Ovary (tissue), 10 donors: ENCODE measurements at places on chromosomes 13 and 19. TPM values are rescaled to one million over a fixed set of nuclear protein-coding genes. Genes with fewer than 3 reads are reported as not detected.

Gene MYBPC2
- total RNA-seq = not detected

Gene SOHLH2
- total RNA-seq = not detected

Gene CEACAM8
- total RNA-seq = not detected

Gene SIRT2
- 55.7 TPM for total RNA-seq

Gene PDE4C
- 1.1 TPM for total RNA-seq

- H3K4me3 ChIP-seq = no peak overlapping the region
- DNase-seq = peak; percentile 45
- no peak overlapping the region for H3K27ac ChIP-seq
- no peaks in the 10 kb centered on the region for H3K36me3 ChIP-seq
- H3K4me1 ChIP-seq = peaks cover 33% of the 10 kb centered on the region
Observed at GRCh38 chr19:6060600-6061375, 49.5 kb downstream of the RFX2 start.

GRCh38 chr19:16316506-16316882 lies 8.1 kb upstream of the KLF2 start:
- H3K4me1 ChIP-seq = peaks cover 11% of the 10 kb centered on the region
- no peak overlapping the region for H3K27ac ChIP-seq
- H3K4me3 ChIP-seq = no peak overlapping the region
- no peaks in the 10 kb centered on the region for H3K36me3 ChIP-seq

DNA sequence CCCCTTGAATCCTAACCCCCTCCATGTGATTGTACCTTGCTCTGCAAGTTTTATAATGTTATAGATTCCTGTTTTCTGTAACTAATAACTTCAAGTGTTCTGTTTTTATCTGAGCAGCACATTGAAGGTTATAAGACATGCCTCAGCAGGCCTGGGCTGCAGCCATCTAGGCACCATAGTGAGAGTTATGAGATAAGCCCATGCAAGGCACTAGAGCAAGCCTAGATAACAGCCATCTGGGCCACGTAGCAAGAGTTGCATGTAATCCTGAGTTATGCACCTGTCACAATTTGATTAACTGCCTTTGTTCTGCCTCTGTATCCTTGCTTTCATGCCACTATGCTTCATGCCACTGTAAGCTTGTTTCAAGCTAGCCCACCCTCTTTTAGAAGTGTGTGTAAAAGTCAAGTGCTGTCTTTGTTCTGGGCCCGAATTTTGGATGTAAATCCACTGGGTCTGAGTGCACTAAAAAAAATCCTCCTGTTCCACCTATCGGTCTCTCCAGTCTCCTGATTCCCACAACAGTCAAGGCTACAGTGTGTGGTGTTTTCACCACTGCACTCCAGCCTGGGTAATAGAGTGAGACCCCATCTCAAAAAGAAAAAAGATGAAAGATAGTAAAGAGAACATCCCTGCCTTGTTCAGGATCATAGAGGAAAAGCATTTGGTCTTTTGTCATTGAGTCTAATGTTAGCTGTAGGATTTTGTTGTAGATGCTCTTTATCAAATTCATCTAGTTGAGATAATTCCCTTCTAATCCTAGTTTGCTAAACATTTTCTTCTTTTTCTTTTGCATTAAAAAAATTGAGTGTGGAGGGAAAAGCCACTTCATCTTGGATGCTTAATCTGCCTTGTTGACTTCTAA lies 16.0 kb upstream of the KBTBD6 start:
- no peaks in the 10 kb centered on the region for H3K4me1 ChIP-seq
- no peak overlapping the region for H3K4me3 ChIP-seq
- H3K36me3 ChIP-seq = no peaks in the 10 kb centered on the region
- H3K27me3 ChIP-seq = no peaks in the 10 kb centered on the region

DNA sequence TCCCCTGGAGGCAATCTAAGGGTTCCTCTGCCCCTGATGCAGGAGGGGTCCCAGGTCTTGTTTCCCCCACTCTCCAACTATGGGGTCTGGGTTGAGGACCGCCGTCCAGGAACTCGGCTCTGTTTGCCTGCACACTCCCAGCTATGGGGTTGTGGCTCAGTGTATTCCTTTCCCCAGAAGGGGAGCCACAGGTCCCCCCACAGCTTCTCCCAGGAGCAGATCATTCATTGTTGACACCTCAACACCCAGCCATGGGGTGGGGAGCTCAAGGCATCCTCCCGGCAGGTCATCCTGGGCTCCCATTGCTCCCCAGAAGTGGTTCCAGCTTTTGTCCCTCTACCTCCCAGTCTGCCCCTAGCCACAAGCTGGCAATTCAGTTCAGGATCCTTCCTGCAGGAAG lies 975 bp downstream of the ZNF358 start:
- no peaks in the 10 kb centered on the region for H3K27me3 ChIP-seq
- H3K36me3 ChIP-seq = no peaks in the 10 kb centered on the region
- peak overlapping the region; percentile 58 for H3K4me3 ChIP-seq
- H3K27ac ChIP-seq = peak overlapping the region; percentile 96
- peaks cover 9% of the 10 kb centered on the region for H3K4me1 ChIP-seq

- H3K4me1 ChIP-seq = no peaks in the 10 kb centered on the region
- no peaks in the 10 kb centered on the region for H3K36me3 ChIP-seq
- DNase-seq = no peak
- H3K4me3 ChIP-seq = no peak overlapping the region
- no peak overlapping the region for H3K27ac ChIP-seq
Observed at GRCh38 chr13:47673009-47673850, 327.8 kb downstream of the SUCLA2 start.

- no peaks in the 10 kb centered on the region for H3K4me1 ChIP-seq
- H3K4me3 ChIP-seq = no peak overlapping the region
- no peak for DNase-seq
- no peaks in the 10 kb centered on the region for H3K27me3 ChIP-seq
- no peaks in the 10 kb centered on the region for H3K36me3 ChIP-seq
Observed at GRCh38 chr13:110017379-110017778, 231.0 kb upstream of the IRS2 start.

- H3K27ac ChIP-seq = no peak overlapping the region
- H3K36me3 ChIP-seq = no peaks in the 10 kb centered on the region
- no peak overlapping the region for H3K4me3 ChIP-seq
Observed at GRCh38 chr13:76837801-76838200, 48.4 kb downstream of the KCTD12 start.

DNA sequence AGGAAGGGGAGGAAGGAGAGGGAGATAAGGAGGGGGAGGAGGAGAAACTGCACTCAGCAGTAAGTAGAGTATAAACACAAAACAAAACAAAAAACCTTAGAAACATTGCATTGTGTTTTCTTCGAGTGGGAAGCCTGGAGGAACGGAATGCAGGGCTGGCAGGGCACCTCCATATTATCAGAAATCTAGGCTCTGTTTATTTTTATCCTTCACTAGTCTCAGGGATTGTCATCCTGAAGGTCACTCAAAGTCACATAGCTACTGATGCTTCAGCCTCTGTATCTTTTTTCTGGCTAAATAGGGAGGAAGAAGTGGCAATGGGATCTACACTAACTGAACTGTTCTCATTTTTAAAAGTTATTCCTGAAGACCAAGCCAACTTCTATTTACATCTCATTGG lies 467.8 kb downstream of the KCTD12 start:
- no peaks in the 10 kb centered on the region for H3K36me3 ChIP-seq
- H3K4me3 ChIP-seq = no peak overlapping the region
- H3K4me1 ChIP-seq = no peaks in the 10 kb centered on the region
- H3K27me3 ChIP-seq = no peaks in the 10 kb centered on the region

DNA sequence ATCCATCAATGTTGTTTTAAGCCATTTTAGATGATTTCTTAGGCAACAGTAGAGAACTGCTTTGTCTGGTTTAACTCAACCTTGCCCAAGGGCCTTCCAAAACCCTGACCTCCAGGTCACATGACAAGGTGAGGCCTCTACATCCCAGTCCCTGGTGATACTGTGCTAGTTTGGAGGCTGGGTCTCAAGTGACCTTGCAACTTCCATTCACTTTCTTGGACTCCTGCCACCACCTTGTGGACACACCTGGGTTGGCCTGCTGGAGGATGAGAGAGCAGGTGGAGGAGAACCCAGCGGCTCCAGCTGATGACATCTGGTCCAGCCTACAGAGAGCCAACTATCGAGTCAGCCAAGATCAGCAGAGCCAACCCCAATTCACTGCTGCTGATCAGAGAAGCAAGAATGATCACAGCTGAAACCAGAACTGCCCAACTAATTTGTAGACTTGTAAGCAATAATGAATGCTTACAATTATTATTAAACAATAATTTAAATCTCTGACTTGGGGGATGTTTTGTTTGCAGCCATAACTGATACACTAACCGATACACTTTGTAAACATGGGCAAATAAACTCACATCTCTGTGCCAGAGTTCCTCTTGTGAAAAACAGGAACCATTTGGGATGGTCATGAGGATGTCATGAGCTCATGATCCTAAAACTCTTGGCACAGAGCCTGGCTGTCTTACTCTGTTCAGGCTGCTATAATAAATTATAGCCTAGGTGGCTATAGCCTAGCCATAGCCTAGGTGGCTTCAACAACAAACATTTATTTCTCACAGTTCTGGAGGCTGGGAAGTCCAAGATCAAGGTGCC lies 11.5 kb downstream of the FAM187B start:
- peaks cover 8% of the 10 kb centered on the region for H3K4me1 ChIP-seq
- no peak overlapping the region for H3K4me3 ChIP-seq
- H3K27ac ChIP-seq = no peak overlapping the region
- H3K27me3 ChIP-seq = no peaks in the 10 kb centered on the region
- no peak for DNase-seq

- H3K4me3 ChIP-seq = no peak overlapping the region
- no peaks in the 10 kb centered on the region for H3K4me1 ChIP-seq
- no peak for DNase-seq
- H3K27ac ChIP-seq = no peak overlapping the region
- H3K27me3 ChIP-seq = no peaks in the 10 kb centered on the region
Observed at GRCh38 chr19:43747557-43748204, 7.1 kb downstream of the SMG9 start.

DNA sequence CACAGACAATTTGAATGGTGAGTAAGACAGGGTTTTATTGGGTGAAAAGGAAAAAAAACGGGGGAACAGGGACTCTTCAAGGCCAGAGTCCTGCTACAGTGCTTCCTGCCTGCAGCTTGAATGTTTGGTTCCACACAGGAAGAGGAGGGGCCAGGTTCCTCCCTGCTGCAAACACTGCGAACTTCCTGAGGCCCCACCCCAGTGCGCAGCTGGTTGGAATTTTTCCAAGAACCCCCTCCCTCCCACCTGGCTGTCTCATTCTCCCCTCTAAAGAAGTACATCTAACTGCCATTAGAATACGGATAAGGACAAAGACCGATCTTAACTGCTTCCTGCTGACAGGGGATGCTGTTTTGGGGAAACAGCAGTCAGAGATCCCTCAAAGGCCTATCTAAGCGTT lies 184.9 kb downstream of the GGACT start:
- H3K27ac ChIP-seq = no peak overlapping the region
- no peaks in the 10 kb centered on the region for H3K36me3 ChIP-seq
- H3K27me3 ChIP-seq = no peaks in the 10 kb centered on the region
- H3K4me3 ChIP-seq = no peak overlapping the region

DNA sequence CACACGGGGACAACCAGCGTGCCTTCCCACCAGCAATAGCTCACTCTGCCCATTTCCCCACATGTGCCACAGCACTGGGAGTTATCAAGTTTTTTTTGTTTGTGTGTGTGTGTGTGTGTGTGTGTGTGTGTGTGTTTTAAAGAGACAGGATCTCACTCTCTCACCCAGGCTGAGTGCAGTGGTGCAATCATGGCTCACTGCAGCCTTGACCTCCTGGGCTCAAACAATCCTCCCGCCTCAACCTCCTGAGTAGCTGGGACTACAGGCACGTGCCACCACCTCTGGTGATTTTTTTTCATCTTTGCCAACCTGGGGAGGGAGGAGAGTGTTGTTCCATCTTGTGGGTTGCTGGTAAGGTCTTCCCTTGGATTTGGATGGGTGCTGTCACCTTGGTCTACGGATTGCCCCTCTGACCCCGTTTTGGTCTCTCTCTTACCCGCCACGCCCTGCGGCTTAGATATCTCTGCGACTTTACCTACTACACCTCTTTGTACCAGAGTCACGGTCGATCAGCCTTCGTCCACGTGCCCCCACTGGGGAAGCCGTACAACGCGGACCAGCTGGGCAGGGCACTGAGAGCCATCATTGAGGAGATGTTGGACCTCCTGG lies 22.6 kb downstream of the PGPEP1 start:
- H3K4me3 ChIP-seq = no peak overlapping the region
- no peak for DNase-seq
- no peaks in the 10 kb centered on the region for H3K27me3 ChIP-seq
- H3K27ac ChIP-seq = peak overlapping the region; percentile 95
- peaks cover 6% of the 10 kb centered on the region for H3K4me1 ChIP-seq

GRCh38 chr19:15259907-15260306 lies 27.7 kb upstream of the EPHX3 start:
- H3K4me3 ChIP-seq = no peak overlapping the region
- H3K4me1 ChIP-seq = peaks cover 6% of the 10 kb centered on the region
- no peaks in the 10 kb centered on the region for H3K36me3 ChIP-seq
- no peaks in the 10 kb centered on the region for H3K27me3 ChIP-seq

DNA sequence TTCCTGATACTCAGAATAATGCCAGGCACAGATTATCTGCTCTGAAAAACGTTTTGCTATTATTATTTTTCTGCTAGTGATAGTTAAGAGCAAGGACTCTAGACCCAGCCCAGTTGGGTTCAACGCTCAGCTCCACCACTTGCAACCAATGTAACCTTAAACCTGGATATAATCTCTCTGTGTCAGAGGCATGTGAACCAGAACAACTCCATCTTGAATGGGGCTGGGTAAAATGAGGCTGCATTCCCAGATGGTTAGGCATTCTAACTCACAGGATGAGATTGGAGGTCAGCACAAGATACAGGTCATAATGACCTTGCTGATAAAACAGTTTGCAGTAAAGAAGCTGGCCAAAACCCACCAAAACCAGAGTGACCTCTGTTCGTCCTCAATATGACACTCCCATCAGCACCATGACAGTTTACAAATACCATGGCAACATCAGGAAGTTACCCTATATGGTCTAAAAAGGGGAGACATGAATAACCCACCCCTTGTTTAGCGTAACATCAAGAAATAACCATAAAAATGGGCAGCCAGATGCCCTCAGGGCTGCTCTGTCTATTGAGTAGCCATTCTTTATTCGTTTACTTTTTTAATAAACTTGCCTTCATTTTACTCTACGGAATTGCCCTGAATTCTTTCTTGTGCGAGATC lies 13.6 kb downstream of the FAM187B start:
- H3K4me1 ChIP-seq = peaks cover 8% of the 10 kb centered on the region
- no peak for DNase-seq
- H3K4me3 ChIP-seq = no peak overlapping the region
- no peaks in the 10 kb centered on the region for H3K27me3 ChIP-seq
- H3K27ac ChIP-seq = no peak overlapping the region
- H3K36me3 ChIP-seq = no peaks in the 10 kb centered on the region

- H3K36me3 ChIP-seq = no peaks in the 10 kb centered on the region
- DNase-seq = no peak
- H3K27ac ChIP-seq = no peak overlapping the region
- H3K4me1 ChIP-seq = no peaks in the 10 kb centered on the region
- no peak overlapping the region for H3K4me3 ChIP-seq
- H3K27me3 ChIP-seq = no peaks in the 10 kb centered on the region
Observed at GRCh38 chr13:25840931-25841330, 210.9 kb downstream of the SHISA2 start.

- no peaks in the 10 kb centered on the region for H3K4me1 ChIP-seq
- no peak overlapping the region for H3K27ac ChIP-seq
Observed at GRCh38 chr13:90107661-90108060, 1239.8 kb upstream of the MIR17HG start.

GRCh38 chr13:43363156-43363953 lies 340.0 kb downstream of the DNAJC15 start:
- no peak overlapping the region for H3K4me3 ChIP-seq
- H3K36me3 ChIP-seq = no peaks in the 10 kb centered on the region
- no peak for DNase-seq
- no peaks in the 10 kb centered on the region for H3K4me1 ChIP-seq
- no peaks in the 10 kb centered on the region for H3K27me3 ChIP-seq
